ENCODE measurements at places on chromosomes 6 and 20. TPM values are rescaled to one million over a fixed set of nuclear protein-coding genes. Genes with fewer than 3 reads are reported as not detected.

The HSPA12B gene
- total RNA-seq, result 0.17 TPM

The FAM184A gene
- 4.8 TPM for total RNA-seq

The SEMG1 gene
- total RNA-seq, result not detected

The OVOL2 gene
- 1.0 TPM for total RNA-seq

The IL17F gene
- total RNA-seq, result not detected

The OR2H1 gene
- not detected for total RNA-seq

The ZNF831 gene
- not detected for total RNA-seq

The SLC17A5 gene
- 5.0 TPM for total RNA-seq

The CFAP206 gene
- total RNA-seq, result not detected

The RAET1L gene
- total RNA-seq, result 0.36 TPM

The PRDM1 gene
- 0.86 TPM for total RNA-seq

The RIN2 gene
- total RNA-seq, result 10.6 TPM

The GSTA2 gene
- not detected for total RNA-seq

The SALL4 gene
- 0.86 TPM for total RNA-seq

The RWDD1 gene
- 51.6 TPM for total RNA-seq

The TOP1 gene
- 15.0 TPM for total RNA-seq

The TRIM15 gene
- total RNA-seq, result 0.86 TPM

The ADGRG6 gene
- total RNA-seq, result 15.3 TPM

The ZKSCAN4 gene
- total RNA-seq, result 2.9 TPM

The LY6G6D gene
- not detected for total RNA-seq

The WFDC12 gene
- total RNA-seq, result not detected

The MOG gene
- not detected for total RNA-seq

The ANGPT4 gene
- total RNA-seq, result 0.03 TPM

The CALHM5 gene
- 3.2 TPM for total RNA-seq

The SEL1L2 gene
- not detected for total RNA-seq

The SLC17A9 gene
- total RNA-seq, result 0.91 TPM

The C6orf52 gene
- 2.7 TPM for total RNA-seq

The NNAT gene
- total RNA-seq, result not detected

The REM1 gene
- not detected for total RNA-seq

The BFSP1 gene
- total RNA-seq, result 4.2 TPM

The RBBP8NL gene
- not detected for total RNA-seq

The SDC4 gene
- total RNA-seq, result 143 TPM

The LIN28B gene
- 7.3 TPM for total RNA-seq

The MUC21 gene
- total RNA-seq, result not detected

The NOL7 gene
- total RNA-seq, result 356 TPM

The GSTA4 gene
- total RNA-seq, result 17.4 TPM

The CNKSR3 gene
- total RNA-seq, result 14.9 TPM

The PSORS1C2 gene
- total RNA-seq, result not detected

The OOEP gene
- total RNA-seq, result not detected

The HLA-DMA gene
- 0.11 TPM for total RNA-seq

Measured in Daoy (cell line).